Activated CD4-positive, alpha-beta T cell treated with anti-CD3 and anti-CD28 coated beads, Interleukin-2, amount 50 U/mL, for 16 hours (primary cell): ENCODE measurements at places on chromosomes 7 and 10.

- DNase-seq: peak; percentile 8
Observed at GRCh38 chr7:110929480-110930249, 161.3 kb upstream of the LRRN3 start.

DNA sequence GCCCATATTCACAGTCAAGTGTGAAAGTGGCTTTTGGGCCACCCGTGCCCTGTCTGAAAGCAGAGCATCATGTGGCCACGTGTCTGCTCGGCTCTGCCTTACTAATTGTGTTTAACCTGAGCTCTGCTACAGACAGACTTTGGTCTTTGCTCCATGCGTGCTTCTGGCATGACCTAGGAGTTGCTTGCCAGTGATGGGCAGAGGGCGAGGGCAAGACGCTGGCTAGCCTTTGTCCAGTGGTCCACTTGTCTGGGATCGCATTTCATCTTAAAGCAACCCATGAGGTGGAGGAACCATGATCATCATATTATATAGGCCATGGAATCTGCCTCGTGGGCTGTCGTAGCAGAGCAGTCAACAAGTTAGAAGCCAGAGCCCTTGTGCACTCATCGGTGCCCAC is 123.3 kb upstream of the INSYN2A start:
- DNase-seq: no peak

DNA sequence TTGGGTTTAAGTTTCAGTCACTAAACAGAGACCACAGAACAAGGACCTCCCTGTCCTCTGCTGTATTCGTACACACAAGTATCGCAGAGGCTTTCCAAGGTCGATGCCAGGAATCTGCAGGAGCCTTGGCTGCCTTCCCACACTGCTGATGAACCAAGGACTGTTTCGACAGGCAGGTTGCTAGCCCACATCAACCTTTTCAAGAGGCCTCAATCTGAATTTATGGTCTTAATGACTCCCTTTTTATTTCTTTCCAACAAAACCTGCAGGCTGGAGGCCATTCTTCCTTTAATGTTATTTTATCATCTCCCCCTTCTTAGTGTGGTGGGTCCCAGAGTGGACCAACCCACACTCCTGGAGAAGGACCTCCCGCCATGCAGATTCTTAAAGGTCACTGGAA is 45.6 kb downstream of the JCAD start:
- no peak for DNase-seq

DNA sequence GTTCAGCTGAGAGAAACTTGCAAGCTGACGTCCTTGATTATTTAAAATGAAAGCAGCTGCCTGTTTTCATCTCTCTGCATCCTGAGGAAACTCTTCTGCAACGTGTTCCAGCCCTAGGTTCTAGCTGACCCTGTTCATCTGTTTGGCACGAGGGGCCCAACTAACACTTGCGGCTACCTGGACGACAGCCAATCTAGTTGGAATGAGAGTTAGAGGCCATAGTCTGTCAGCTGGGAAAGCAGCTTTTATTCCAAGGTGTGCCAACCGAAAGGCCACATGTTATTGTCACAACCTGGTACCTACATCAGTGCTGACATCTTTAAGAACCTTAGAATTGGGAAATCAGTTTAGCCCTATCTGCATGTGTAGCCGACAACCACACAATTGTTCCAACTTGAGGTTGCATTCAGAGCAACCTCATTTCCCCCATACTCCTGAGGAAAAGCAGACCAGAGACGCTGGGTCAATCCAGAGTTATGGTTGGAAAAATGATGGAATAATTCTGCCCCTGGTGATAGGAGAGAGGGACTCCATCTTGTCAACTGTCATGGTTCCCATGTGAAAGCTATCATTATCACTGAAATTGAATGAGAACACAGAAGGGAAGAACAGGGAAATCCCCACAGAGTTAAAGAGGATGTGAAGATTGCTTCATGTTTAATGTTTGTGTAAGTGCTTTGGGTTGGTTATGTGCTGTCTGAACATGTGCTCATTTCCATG is 121.6 kb downstream of the EGFR start:
- DNase-seq: peak; percentile 46

- DNase-seq: no peak
Observed at GRCh38 chr10:20267734-20268133, 451.5 kb downstream of the PLXDC2 start.

- DNase-seq: no peak
Observed at GRCh38 chr10:72763201-72763600, 71.3 kb downstream of the MCU start.

DNA sequence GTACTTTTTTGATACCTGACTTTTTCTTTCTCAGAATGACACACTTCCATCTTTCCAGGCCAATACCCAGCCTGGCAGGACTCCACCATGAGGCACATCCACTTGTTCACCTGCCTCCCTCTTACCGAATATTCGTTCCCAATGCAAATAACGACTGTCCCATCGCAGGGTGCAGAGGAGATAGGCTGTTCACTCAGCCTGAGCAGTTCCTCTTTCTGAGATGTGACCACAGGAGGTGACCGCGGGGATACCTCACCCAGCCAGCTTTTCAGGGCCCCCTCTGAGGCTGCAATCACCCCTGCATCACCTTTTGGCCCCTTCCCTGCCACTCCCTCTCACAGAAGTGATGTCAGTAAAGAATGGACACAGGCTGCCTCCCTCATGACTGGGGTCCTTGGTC is 28.3 kb downstream of the PTPRN2 start:
- DNase-seq: no peak

GRCh38 chr7:91953618-91954017 is 13.0 kb downstream of the AKAP9 start:
- no peak for DNase-seq

DNA sequence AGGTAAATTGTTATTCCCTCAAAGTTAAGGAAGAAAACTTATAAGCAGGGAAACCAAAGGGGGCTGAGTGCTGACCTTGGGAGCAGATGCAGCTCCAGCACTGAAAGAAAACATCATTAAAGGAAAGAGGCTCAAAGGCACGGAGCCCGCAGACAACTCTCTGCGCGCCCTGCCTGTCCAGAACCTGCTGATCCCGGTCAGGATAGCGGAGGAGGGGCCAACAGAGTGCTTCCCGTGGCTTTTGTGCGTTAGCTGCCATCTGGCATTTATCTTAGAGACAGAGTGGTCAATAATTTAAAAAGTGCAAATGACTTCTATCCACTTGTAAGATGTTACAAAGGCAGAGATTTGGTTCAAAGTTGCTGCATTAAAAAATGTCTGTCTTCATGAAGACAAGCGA is 162.1 kb downstream of the FANK1 start:
- DNase-seq: no peak

DNA sequence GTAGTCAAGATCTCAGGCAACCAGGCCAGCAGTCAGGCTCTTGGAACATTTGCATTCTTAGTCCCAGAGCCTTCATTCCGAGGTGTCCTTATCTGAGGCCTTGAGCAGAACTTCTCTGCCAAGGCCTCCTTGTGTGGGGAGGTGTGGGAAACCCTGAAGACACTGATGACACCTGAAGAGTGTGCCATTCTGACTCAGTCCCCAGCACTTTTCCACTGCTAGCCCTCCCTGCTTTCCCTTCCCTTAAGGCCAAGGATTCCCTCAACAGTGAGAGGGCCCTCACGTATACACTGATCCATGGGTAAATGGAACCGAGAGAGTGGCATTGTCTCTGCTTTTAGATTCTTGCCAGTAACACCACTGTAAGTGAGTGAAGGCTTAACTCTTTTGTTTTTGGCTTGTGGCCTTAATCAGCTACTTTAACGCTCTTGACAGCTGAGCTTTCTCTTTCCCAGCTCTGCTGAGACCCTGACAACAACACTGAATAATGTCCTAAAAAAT is 30.3 kb downstream of the TRDMT1 start:
- no peak for DNase-seq

GRCh38 chr10:103812004-103812403 is 43.4 kb downstream of the SH3PXD2A start:
- no peak for DNase-seq

GRCh38 chr7:81819861-81820260 is 50.0 kb upstream of the HGF start:
- DNase-seq: no peak

GRCh38 chr7:54680377-54681005 is 78.5 kb downstream of the SEC61G start:
- no peak for DNase-seq

DNA sequence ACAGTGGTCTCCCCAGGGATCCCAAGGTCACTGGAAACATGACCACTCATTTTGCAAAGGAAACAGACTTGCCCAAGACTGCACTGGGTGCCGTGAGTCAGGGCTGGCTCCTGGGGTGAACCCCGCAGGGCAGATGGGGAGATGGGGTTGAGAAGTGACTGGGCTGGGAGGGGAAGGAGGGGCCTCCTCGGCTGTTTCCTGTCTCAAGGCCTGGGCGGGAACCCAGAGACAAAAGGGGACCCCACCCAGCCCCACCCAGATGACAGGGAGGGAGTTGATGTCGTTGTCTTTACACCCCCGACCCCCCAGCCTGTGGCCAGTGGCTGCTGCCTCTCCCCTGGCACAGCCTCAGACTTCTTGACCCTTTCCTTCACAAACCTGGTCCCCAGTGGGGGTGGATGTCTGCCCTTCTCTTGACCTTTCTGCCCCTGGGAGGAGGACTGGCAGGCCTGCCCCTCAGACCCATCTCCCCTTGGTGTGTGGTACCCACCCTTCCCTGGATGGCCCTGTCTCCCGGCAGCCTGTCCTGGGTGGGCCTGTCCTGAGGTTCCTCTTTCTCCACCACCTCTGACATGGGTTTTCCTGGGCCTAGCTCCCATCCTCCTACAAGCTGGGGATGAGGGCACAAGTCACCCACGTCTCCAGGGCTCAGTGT is 1.4 kb downstream of the MYO1G start:
- peak; percentile 91 for DNase-seq

DNA sequence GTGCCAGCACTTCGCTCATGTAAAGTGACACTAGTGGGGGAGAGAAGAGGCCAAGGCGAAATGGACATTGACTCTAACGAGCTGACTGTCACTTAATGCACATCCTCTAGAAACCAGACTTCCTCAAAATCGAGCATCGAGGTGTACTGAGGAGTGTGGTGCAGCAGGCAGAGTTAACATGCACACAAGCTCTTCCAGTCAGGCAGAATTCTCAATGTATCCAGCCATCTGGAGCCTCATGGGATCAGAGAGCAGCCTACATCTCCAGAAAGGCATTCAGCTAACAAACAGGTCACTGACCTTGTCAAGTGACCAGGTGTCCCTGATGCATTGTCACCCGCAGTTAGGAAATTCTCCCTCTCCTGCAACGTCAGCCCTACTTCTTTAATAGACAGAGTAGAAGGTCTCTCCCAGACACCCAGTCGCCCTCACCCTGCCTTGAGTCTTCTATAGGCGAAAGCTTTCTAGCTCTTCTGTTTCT is 259.8 kb upstream of the AOAH start:
- no peak for DNase-seq

DNA sequence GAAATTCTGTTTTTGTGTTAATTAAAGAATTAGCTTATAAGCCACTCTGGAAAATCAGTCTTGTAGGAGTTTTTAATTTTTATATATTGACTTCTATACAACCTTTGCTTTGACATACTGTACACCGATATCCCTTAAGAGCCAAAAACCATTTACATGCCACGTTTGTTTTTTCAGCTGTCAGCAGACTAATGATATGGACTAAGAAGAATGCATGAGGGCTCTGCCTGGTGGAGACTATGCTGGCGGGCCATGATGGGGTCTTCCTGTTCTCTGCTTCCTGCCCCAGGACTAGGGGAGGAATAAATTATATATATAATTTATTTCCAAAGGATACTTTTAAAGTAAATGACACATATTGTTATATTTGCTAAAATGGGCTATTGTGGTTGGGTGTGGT is 96.3 kb downstream of the CDK14 start:
- DNase-seq: no peak

DNA sequence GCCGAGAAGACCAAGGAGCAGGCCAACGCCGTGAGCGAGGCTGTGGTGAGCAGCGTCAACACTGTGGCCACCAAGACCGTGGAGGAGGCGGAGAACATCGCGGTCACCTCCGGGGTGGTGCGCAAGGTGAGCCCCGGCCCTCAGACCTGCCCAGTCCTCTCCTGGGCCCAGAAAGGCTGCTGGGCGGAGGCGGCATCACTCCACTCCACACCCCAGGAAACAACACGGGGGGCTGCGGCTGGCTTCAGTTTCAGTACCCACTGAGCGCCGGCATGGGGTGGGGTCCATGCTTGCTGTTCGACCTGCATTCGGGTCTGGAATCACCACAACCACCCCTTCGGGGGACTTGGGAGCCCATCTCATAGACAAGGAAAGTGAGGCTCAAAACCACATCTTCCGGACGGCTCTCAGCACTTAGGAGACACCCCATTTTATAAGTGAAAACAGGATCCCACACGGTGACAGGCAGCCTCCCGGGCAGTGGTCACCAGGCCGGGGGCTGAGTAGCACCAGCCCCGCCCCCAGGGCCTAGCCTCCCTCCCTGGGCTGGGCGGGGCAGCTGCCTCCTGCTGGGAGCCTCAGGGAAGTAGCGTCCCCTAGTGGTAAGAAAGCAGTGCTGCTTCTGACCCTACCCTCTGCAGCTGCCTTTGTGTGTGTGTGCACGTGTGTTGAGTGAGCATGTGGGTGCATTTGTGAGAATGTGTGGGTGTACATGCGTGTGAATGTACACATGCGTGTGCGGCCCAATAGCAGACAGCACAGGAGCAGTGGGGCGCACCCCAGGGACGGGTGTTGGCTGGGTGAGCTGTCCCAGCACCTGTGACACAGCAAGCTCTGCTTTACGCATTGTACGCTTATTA is 1.8 kb downstream of the SNCG start:
- DNase-seq: peak; percentile 73

GRCh38 chr7:87448388-87448787 is 27.1 kb downstream of the ABCB4 start:
- no peak for DNase-seq

- no peak for DNase-seq
Observed at GRCh38 chr7:64879086-64879730, 23.9 kb upstream of the ZNF273 start.

GRCh38 chr7:81008901-81009300 is 90.0 kb upstream of the SEMA3C start:
- DNase-seq: no peak

DNA sequence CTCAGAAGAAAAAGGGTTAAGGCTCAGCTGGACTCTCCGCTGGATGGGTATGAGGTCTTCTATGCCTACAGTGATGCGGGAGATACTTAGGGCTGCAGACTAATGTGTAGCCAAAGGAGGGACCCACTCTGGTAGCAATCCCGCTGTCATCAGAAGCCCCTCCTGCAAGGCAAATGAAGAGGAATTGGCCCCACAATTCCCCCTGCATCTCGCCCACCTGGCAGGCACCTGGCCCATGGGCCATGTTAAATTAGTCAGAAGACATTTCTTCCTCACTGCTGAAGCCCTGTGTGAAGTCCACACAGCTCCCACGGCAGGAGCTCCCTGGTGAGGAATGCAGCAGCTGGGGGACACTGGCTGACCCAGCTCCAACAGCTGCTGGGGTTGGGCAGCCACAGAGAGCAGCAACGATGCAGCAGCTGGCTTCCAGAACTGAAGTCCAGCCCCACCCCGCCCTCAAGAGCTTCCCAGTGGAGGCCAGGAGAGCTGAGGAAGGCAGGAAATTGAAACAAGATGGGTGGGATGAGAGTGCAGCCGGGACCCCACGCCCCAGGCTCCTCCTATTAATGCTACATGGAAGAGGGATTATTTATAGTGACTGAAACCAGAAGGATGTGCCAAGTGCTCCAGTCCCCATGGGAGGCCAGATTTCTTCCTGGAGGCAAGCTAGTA is 5.5 kb downstream of the VSTM4 start:
- DNase-seq: no peak

- no peak for DNase-seq
Observed at GRCh38 chr10:7526017-7526400, 115.2 kb upstream of the SFMBT2 start.

- no peak for DNase-seq
Observed at GRCh38 chr10:122141821-122142640, 129.1 kb upstream of the BTBD16 start.
